ENCODE measurements at places on chromosomes 7 and 10.

- no peak for DNase-seq
Measured at GRCh38 chr7:31995134-31995533, 75.1 kb downstream of the PDE1C start.

- no peak for DNase-seq
Measured at GRCh38 chr10:104957178-104957841, 316.2 kb downstream of the SORCS3 start.

GRCh38 chr10:92742331-92743228 lies 52.8 kb downstream of the HHEX start:
- peak; percentile 77 for DNase-seq

DNA sequence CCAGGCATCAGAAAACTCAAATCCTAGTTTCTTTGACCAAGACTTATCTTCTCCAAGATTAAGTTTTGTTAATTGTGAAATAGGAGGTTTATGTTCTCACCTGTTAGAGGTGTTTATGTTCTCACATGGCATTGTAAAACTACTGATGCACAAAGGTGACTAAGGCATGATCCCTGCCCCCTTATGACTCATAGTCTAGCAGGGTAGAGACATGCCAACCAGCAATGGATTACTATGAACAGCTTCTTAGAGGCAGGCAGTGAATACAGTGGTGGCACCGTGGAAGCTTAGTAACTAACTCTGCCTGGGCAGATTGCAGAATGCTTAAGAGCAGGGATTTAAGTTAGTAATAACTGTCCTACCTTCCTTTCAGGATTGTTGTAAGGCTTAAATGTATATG lies 400.9 kb downstream of the SORCS3 start:
- DNase-seq, result no peak

DNA sequence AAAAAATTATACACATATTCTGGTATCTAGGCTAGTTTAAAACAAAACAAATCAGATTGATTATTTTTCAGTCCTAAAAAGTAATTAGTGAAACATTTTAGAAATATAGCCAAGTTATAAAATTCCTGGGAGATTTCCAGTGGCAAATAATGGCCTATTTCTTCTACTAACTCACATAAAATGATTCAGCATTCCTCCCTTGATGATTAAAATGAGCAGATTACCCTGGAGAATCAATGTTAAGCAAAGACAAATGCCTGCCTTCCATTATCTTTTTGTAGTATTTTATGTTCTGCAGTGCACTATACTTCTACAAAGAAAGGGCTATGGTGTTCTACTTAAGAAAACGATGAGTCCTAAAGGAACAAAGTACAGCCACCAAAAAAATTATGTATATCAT lies 53.6 kb downstream of the PARD3 start:
- no peak for DNase-seq

DNA sequence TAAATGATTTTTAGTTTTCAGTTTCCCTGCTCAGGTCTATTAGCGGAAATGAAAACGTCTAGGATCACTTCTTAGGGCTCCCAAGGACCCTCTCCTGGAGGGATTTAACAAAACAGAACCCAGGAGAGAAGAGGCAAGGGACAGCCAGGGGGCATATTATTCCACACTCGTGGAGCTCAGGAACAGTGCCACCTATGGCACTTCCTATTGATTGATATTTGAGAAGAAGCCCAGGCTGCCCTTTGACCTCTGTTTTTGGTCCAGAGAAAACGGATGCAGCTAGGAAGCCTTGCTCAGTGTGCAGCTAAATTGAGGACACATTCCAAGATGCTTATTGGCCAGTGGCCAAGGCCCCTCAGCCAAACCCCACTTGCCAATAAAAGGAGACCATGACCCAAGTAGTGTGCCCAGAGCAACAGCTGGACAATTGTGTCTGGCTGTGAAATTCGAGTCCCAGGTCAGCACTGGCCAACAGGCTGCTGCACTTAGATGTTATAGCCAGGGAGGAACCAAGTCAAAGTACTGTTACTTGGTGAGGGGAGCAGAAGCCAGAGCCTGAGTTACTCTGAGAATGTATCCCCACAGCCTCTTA lies 24.0 kb upstream of the GPNMB start:
- DNase-seq, result no peak

DNA sequence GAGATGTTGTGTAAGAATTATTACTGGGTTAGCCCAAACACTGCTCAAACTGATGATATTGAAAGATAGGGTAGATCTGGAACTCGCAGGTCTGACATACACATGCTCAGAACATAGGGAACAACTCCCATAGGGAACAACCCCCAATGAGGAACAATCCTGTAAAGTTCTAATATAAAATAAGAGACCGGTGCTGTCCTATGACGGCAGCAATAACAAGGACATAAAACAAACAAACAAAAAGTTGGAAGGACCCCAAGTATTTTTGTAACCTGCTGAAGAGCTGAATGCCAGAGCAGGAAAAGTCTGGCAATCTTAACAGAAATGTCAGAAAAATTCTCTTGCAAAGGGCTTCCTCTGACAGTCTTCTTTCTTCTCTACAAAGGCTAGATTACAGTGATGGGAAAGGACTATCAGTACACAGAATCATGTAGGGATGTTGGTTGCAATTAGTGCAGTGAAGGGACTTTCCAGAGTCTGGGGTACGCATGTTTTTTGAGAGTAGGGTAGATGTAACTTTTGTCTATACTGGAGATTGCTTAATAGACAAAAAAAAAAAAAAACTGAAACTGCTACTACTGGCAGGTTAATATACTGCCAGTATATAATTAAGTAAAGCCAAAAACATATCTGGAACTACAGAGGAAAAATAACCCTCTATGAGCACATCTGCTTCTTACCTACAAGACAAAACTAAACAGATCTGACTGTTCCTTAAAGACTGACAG lies 35.5 kb downstream of the IDE start:
- DNase-seq, result no peak
